NCI-H2081 treated with DMSO at 0.1 percent for 48 hours (cell line): ENCODE measurements at places on chromosomes 6 and 20.

DNA sequence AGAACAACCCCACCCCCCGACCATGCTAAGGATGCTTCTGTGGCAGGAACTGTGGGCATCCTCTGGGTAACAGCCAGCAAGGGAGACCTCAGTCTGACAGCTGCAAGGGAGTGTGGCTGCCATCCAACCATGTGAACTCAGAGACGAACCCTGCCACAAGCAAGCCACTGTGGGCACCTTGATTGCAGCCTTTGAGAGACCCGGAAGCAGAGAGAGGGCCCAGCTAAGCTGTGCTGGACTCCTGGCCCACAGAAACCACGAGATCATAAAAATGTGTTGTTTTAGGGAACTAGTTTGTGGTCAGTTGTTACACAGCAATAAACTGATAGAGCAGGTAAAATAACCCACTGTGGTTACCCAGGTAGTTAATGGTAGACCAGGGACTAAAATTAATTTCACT, 414.6 kb downstream of the CDH26 start:
- DNase-seq: no peak

GRCh38 chr20:50510706-50511542, 741 bp downstream of the PTPN1 start:
- no peak for DNase-seq

DNA sequence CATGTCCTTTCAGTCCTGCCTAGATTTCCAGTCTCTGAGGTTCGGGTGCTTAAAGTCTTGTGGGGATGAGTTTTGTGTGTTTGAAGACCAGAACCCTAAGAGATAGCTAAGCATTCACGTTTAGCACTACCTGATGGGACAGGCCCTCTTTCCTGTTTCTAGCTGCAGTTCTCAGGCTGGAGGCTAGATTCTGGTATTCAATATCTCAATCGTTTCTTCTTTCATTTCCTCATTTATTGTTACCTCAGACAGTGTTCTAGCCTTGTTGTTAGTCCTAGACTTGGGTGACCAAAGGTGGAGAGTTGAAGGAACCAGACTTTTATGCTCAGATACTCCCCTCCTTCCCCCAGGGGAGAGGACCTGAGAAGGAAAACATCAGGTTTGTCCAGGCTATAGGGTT, 16.8 kb downstream of the CEP250 start:
- DNase-seq: no peak

DNA sequence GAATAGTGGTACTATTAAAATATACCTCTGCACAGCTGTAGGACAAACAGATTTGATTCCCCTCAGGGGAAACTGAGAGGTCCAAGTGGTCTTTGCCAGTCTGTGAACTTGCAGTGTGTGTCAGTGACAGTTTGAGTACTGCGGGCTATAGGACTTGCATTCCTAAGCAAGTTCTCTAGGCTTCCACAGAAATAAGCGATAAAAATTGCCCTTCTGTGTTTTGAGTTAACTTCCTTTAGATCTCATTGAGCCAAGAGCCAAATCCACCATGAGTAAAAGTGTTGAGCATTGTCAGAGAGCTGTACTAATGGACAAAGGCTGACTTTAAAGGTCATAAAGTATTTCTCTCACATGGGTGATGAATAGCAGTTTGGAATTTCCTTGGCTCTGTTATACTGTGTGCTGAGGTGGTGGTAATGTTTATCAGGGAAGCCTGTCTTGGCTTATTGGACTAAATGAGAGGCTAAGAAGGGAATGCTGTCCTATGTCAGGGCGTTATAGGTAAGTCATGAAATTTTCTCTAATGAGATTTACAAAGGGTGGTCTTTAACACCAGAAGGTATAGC, 122.6 kb upstream of the MAP3K7 start:
- no peak for DNase-seq

GRCh38 chr20:2917266-2917665, 44.0 kb downstream of the PTPRA start:
- no peak for DNase-seq

GRCh38 chr20:24662322-24662721, 192.9 kb downstream of the SYNDIG1 start:
- no peak for DNase-seq
